Activated CD8-positive, alpha-beta memory T cell treated with anti-CD3 and anti-CD28 coated beads for 1 hour (primary cell): ENCODE measurements at places on chromosomes 2 and 18.

DNA sequence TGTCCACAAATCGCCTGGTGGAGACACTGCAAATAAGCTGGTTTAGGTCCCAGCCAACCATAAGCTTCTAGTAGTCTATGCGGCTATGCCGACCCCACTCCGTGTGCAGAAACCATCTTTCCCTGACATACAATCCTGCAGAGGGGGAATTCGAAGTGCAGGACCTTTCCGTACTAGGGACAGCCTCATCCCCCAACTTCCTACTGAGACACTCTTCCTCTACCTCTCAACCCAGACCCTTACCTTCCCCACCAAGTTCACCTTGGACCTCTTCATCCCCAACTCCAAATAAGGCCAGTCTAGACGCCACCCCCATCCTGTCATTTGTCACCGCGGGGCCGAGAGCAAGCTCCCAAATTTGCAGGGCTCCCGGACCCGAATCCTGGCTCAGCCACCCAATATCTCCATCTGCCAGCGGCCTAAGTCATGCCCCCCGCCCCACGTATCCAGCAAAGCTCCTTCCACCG is 496 bp downstream of the SUCLG1 start:
- no peak for DNase-seq

DNA sequence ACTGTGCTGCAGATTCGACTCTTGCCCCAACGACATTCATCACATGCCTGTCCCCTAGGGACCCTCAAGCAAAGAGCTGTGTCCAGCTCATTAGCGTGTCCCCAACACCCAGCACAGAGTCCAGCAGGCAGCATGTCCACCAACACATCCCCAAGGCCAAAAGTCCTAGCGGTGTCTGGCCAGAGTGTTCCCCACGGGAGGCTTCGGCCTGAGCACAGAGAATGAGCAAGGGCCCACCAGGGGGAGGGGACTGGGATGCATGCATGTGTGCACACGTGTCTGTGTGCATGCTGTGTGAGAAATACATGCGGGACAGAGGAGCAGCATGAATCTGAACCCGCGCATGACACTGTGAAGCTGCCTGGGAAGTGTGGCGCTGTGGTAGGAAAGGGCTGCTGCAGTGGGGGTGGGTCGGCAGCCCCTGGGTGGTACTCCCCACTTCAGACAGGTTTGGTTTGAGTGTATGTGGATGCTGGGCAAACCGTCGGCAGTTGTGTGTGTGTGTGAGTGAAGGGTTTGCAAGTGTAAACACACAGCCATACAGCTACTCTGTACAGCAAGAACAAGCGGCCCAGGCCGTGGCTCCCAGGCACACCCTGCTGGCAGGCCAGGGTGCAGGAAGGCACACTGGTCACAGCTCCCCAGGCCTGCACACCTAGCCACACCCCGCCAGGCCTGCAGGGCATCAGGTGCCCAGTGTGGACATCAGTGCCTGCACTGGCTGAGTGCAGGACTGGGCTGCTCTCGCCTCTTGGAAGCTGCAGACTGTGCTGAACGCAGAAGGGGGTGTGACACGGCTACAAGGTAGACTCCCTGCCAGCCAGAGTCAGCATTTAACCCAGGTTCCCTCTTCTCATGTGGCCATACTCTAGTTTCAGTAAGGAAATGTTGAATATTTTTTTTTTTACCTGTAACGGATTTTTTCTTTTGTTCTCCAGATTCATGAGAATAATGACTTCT is 19.5 kb upstream of the HES6 start:
- DNase-seq = no peak

DNA sequence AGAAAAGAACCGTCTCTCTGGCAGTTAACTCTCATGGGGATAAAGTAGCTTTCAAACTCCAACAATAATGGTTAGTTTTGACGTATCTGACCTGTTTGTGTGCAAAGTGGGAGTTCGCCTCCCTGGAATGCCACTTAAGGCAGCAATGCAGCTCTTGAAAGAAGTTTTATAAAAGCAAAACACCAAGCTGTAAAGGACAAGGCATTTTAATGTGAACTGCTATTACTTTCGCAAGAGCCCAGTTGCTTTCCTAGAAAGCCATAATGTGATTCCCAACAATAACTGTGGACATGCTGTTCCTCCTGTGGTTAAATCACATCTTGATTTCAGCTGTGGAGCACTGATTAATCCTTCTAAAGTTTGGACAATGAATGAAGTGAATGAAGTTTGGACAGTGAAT is 303.7 kb downstream of the PTPRM start:
- no peak for DNase-seq

GRCh38 chr18:5625076-5625475 is 81.3 kb upstream of the EPB41L3 start:
- no peak for DNase-seq

DNA sequence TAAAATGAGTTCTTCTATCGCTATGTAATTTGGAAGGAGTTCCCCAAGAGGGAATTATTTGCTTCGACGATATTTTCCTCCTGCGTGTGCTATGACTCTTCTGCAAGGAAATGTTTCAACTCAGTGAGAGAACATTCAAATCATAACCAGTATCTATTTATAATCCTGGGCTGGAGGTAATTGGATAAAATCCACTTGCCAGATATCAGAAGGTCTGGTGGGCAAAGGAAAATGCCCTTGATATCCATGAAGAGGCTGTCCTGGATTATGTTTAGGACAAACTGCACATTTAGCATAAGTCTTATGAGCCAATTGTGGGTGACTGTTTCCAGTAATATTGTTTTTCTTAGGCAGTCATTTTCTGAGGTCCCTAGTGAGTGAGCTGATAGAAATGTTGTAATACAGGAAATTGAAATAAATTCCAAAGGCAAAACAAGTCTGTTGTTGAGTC is 17.7 kb downstream of the RPIA start:
- no peak for DNase-seq

DNA sequence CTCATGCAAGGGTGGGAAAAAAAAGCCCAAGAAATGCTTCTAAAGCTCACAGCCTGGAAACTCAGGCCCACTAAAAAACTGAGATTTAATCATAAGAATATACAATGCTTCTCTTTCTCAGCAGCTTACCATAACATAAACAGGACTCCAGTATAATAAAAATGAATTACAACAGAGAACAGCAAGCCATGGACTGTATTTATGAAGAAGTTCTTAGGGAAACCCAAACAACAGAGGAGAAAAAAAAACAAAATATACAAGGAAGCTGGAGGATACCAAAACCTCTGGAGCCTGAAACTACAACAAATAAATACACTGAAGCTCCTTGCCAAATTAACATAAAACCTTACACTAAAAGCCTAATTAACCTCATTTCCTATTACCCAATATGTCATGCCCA is 187.8 kb downstream of the RDH14 start:
- no peak for DNase-seq

GRCh38 chr2:134917360-134917865 is 1.2 kb upstream of the CCNT2 start:
- no peak for DNase-seq

DNA sequence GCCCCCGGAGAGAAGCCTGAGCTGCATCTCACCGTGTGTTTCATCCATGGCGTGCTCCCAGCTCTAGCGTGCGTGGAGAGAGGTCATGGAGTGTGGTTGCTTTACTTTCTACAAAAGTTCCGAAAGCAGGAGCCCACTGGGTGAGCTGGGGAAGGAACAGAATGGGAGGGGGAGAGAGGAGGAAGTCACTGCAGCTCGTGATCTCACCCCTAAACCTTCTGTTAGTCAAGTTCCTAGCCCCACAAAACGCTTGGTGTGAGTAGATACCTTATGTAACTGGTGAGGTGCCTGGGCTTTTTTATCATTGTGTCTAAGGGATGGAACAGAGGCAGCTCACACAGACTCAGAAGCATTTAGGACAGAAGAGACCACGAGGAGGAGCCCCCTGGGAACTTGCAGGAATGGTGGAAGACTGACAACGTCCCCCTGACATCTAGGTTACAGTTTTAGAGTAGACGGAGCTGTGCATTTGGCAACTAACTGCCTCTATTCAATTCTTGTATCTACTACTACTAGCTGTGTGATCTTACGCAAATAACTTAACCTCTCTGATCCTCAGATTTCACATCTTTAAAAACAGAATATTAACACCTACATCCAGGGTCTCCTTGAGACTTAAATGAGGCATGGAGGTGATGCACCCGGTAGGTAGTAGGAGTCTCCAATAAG is 123.3 kb downstream of the ARL4C start:
- DNase-seq = no peak

DNA sequence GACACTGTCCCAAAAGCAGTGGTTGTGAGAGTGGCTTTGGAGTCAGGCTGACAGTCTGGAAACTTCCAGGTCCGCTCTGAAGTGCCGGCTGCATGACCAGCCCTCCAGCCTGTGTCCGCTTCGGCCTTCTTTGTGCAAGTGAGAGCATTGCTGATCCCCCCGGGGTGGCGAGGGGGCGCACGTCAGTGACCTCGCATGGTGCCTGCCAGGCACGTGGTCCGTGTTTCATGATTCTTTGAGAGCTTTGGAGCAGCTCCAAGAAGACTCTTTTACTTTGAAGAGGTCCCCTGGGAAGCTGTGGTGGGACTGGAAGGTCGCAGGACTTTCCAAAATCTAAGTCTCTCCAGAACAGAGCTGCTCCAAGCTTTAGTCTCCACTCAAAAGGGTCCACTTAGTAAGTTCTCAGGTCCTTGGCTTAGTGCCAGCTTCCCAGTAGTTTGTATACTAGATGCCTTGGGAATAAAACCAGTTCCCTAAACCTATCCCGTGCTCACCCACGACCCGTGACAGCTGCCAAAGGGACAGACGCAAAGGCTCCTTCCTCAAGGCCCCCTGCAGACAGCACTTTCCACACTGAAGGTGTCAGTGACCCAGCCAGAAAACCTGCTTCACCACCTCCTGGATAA is 68.8 kb downstream of the ADI1 start:
- no peak for DNase-seq

DNA sequence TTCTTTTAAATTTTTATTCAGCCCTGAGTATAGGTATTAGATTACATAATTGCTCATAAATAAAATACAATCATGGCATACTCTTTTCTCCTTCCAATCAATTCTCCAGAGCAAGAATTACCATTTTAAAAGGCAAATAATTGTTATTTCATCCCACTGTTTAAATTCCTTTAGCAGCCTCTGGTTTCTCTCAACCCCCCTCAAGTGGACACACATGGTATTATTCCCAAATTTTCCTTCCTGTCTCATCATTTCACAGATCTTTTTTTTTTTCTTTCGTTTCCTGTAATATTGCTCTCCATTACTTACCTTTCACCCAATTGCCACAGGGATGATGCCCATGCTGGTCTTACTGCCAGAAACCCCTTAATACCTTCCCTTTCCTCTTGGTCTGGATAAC is 385.2 kb downstream of the RIT2 start:
- no peak for DNase-seq

GRCh38 chr18:33578518-33579348 is 714 bp downstream of the ASXL3 start:
- DNase-seq = no peak

- no peak for DNase-seq
These were observed 27.6 kb downstream of the AAK1 start for GRCh38 chr2:69615969-69616368.

DNA sequence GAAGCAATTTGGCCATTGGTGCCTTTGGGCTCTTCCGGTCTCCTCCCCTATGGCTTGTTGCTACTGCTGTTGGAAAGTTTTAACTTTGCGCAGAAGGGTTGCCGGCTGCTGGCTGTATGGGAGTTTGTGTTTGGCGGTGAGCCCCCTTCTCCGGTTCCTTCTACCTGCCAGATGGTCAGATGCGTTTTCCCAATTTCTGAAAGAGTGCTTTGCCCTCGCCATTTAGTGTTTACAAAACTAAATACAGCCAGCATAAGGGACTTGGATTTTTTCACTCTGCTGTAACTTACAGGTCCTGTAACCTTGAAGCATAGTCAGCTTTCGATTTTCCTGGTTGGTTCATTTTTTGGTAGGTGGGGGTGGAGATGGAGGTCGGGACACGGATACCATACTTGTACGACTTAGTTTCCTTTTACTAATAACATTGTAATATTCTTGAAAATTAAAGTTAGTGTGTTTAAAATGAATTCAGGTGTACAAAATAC is 604 bp downstream of the COQ10B start:
- no peak for DNase-seq

GRCh38 chr18:61569176-61569892 is 236.1 kb downstream of the CDH20 start:
- no peak for DNase-seq

GRCh38 chr18:33161131-33161530 is 279.4 kb downstream of the CCDC178 start:
- DNase-seq = no peak

DNA sequence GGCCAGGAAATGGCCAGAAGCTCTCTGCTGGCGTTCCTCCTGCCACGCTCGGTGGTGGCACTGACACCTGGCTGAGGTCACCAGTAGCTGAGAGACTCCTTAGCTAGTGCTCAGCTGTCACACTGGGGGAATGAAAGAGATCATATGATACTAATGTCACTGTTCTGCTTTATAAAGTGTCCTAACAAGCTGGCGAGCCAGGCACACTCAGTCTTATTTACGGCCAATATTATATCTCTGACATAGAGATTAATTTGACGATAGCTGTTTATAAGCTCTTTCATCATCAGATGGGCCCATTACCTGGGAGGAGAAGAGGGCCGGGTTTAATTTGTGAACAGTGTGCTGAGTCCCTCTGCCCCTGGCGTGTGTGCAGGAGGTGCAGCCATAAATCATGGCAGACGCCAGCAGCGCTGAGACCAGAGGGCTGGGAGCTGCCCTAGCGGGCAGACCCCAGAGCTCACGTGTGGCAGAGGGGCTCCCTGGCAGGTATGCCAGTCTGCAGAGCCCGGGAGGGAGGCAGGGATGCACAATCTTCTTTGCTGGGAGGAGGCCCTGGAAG is 246.5 kb downstream of the HAUS1 start:
- DNase-seq = no peak

DNA sequence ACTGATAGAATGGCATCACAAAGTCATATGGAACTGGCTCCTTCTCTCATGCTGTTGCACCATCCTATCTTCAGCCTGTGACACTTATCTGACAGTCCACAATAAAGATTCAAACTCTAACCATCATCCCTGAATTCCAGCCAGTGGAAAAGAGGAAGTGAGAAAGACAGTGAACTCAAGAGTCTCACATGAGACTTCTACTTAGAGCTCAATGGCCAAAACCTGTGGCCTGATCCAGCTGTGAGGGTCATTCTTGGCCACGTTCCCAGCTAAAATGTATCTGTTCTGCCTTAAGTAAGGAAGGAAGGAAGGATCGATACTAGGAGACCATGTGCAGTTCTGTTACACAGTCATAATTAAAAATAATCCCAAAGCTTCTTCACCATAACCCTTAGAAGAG is 73.6 kb downstream of the RND3 start:
- DNase-seq = no peak

DNA sequence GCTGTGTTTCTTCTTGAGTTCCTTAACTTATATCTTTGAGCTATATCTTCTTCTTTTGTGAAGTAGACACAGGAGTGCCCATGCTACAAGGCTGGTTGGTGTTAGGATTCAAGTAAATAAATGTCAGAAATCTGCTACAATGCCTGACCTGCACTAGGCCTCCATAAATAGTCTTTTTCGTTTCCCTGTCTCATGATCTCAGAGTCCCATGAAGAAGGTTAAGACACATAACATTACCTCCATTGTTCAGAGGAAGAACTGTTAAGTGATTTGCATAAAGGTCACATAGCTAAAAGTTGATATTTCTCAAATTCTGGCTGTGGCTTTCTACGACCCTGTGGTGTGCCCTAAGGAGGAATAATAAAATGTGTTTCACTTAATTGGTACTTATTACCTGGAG is 228.4 kb downstream of the KCNS3 start:
- no peak for DNase-seq
